ENCODE measurements at places on chromosomes 5 and 9.

GRCh38 chr9:95605816-95606488 is 89.2 kb upstream of the PTCH1 start:
- no peak for DNase-seq

DNA sequence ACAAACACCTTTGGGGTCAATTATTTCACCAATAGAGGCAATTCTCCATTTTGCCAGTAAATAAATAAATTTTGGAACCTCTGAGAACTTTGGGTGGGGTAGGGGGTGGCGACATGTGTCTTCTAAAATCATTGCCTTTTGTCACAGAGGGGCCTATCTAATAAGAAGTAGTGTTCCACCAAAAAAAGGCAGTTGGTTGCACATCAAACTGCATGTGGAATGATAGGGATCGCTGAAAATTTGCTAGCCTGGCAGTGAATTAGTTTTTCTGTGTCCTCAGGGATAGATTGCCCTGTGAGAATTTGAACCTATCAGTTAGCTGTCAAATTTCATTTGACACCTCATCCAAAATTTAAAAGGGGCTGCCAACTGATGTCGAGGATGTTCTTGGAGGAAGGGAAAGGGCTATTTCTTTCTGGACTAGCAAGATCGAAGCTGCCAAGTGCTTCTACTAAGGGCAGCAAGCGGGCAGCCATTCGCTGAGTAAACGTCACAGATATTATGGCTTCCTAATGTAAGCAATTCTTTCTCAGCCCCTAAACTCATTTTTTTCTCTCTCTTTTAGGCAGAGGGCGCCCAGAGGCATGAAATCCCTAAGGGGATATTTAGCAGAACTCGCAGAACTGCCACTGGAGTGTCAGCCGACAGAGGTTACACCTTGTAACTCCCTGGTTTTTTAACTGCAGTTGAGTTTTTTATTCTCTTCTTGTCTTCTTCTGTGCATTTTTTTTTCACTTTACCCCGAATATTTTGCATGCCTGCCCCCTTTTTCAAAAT is 2208.1 kb upstream of the WWC1 start:
- DNase-seq, result no peak

GRCh38 chr5:175541264-175541663 is 62.9 kb downstream of the SFXN1 start:
- no peak for DNase-seq

GRCh38 chr5:81068063-81068462 is 107.9 kb downstream of the RASGRF2 start:
- no peak for DNase-seq

DNA sequence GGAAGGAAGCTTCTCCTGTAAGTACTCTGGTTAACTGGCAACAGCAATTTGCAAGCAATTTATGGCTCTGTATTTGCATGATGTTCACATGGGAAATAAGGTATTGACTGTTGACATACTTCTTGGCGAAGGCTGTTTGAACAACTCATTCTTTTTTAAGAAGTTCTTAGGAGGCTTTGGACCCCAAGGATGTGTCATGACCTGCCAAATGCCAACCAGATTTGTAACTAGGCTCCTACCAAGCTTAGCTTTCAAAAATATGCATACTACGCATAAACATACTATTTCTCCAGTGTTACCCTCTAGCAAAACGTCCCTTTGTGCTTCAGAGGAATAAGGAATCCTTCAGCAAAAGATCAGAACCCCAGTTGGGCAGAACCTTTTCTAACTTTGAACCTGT is 165.2 kb upstream of the MSX2 start:
- DNase-seq, result no peak

Measured in NCI-H510A (cell line).